ENCODE measurements at places on chromosomes 7 and 10.
A peak's percentile ranks its signal among the peaks of the same experiment; 100 is the strongest.

DNA sequence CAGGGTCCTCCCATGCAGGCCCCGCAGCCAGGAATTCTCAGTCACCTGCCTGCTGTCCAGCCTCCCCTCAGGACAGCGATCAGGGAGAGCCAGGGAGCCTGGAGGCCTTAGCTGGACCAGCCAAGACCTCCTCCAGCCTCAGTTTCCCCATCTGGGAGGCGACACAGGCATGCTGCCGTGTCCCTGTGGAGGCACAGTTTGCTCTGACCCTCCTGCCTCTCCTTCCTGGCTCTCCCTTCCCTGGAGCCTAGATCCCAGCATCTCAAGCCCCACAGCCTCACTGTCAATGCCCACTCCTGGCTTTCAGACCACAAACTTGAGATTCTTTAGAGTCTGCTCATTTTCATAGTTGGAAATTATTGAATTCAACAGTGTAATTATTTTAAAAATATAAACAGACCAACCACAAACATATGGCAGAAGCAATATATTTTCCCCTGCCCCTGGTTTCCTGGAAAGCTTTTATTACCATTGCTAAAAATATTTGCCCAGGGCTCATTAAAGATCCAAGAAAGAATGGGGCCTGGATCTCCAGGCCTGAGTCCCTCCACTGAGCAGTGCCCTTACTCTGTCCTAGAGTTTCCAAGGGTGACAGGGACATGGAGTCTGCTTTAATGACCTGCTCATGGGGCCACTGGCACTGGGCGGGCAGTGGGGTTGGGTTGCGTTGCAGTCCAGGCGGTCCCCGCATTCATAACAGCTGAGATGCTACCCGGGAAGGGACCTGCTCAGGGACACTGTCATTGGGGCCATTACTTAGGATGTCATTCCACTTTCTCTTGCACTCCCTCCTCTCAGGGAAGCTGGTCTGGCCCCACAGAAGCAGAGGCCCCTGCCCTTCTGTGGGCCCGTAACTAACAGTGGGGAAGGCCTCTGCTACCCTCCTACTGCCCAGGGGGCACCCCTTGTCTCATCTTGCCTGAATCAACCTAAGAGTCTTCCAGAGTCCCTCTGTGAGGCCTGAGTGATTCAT, 81.6 kb upstream of the CHST15 start:
- no peak for DNase-seq

DNA sequence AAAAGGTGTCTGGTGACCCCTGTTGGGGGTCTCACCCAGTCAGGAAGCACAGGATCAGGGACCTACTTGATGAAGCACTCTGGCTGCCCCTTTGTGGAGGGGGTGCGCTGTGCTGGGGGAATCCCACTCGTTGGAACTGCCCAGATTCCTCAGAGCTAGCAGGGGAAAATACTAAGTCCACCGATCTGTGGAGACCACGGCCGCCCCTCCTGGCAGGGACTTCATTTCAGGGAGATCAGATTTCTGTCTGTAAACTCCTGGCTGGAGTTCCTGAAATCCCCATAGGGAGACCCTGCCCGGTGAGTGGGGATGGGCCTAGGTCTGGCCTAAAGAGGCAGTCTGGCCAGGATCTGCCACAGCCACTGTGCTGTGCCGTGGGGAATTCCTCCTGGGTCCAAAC, 79.3 kb upstream of the ADCY1 start:
- DNase-seq = no peak

GRCh38 chr7:99928994-99929729, at the start of gene GJC3:
Gene GJC3, minus strand, starts transcription at chr7:99929620. Its CDS starts 0 bp downstream, at chr7:99929620.
- peak; percentile 60 for DNase-seq

DNA sequence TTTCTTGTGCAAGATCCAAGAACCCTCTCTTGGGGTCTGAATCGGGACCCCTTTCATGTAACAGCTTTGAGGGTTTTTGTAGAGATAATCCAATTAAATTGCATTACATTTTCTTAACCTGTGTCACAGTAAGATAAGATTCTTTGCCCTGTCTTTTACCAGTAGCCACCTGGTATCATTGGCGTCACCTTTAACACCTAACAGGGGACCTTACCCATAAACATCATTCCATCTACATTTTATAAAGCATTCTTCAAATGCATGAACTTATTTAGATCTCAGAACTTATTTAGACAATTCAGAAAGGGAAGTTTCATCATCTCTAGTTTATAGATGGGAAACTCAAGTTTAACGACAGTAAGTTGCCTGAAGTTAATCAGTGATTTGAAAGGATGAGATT, 106.4 kb upstream of the KLF6 start:
- no peak for DNase-seq

- no peak for DNase-seq
These were observed 60.5 kb downstream of the RSU1 start for GRCh38 chr10:16756561-16757221.

DNA sequence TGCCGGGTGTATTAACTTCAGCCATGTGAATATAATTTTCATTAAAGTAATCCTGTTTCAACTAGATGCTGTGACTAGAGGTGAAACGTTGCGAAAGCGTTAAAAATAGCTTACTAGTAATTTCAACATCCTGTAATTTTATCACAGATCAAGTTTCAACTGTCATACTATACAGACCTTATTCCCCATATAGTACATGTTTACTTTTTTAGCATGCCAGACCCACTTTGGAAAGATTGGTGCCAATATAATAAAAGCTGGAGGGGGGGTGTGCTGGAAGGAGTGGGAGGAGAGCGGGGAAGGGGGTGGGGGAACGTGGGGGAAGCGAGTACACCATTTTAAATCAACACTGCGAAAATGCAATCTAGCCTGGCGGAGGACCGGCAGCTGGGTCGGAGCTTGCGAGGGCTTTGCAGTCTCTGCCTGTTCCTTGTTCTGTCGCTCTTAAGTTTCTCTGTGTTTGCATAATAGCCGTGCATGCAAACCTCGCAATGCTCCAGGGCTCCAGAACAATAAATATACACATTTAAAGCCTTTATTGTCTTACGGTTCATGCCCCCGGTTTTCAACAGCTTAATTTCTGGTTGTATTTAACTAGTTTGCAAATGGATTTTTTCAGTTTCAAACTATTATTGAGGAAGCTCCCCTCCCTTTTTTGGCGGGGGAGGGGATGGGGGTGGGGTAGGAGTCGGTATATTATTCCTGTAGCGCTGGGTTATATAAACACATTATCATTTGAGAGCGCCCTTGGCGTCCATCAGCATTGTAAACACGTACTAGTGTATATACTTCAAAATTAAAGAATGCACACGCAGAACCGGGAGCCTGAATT, 1.3 kb upstream of the ARID5B start:
- peak; percentile 85 for DNase-seq

DNA sequence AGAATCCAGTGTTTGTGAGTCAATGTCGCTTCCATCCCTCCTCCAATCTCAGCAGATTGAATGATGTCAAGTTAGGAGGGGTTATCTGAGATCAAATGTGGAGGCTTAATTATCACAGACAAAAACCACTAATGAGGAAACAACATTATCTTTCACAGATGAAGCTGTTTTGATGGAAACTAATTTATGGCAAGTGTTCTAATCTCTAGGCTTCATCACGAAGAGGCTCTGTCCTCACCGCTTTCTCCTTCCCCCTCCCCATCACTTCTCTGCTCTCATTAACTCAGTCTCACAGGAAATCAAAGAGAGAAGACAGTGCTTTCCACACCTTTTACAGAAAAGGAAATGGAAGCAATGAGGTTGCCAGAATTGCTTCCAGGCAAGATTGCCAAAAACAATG, 283.7 kb downstream of the BMPER start:
- peak; percentile 15 for DNase-seq

DNA sequence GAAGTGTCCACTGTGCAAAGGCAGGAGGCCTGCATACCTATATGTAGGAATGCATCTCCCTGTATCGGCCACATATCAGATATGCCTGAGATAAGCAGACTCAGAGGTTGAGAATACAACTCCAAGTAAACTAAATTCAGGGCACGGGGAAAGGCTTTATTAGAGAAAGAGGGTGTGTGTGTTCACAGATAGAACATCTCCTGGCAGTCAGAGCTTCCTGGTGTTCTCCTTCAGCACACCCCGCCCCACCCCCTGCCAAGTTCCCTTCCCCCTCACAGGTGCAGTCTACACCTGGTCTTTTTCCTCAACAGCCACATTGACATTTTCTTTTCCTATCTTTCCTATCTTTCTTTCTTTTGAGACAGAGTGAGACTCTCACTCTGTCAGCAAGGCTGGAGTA, 17.1 kb downstream of the GBX1 start:
- DNase-seq = no peak

DNA sequence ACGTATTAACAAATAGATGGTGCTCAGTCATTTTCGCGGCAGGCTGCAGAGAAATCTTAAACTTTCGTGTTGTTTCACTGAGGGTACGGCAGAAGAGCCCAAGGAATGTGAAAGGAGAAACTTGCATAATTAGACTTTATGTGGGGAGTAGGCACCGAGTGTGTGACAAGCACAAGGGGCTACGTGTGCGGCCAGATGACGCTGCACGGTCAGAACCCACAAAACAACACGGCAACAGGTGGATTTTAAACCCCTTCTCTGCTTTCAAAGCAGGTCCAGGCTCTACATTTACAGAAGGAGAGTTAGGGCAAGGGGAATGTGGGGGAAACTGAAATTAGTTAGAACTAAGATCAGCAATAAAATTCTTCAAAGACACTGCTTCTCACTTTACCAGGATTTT, 392 bp upstream of the UCN3 start:
- no peak for DNase-seq

- DNase-seq = peak; percentile 72
These were observed 485.0 kb upstream of the MGMT start for GRCh38 chr10:128981881-128982615.

GRCh38 chr10:123879606-123880257, 11.9 kb downstream of the CPXM2 start:
- DNase-seq = no peak

DNA sequence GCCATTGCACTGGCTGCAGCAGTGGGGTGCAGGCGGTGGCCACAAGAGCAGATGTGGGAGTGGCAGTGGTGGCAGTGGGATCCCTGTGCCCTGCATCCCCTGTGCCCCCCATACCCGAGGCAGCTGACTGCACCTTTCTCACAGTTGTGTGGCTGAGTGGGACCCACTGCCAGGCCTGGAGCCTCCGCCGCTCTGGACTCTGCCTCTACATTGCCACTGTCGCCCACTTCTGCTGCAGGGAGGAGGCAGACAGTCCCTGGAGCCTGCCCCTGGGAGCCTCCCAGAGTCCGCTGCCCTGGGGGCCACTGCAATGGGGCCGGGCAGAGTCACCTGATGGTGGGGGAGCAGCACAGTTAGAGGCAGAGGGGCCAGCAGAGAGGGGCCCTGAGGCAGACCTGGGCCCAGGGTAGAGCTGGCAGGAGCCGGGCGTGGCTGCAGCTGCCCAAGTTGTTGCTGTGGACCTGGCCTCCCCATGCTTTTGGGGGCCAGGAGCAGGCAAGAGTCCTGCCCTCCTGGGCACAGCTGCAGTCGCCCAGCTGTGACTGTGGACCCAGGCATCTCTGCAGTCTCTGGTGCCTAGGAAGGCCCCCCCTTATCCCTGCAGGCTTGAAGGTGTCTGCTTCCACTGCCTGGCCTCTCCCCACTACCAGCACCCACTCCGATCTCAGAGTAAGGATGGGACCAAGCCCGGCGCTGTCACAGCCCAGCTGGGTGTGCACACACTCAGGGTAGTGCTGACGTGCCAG, 22.2 kb downstream of the FAM241B start:
- DNase-seq = no peak

- DNase-seq = no peak
These were observed 171.7 kb downstream of the JAZF1 start for GRCh38 chr7:28008911-28009310.

DNA sequence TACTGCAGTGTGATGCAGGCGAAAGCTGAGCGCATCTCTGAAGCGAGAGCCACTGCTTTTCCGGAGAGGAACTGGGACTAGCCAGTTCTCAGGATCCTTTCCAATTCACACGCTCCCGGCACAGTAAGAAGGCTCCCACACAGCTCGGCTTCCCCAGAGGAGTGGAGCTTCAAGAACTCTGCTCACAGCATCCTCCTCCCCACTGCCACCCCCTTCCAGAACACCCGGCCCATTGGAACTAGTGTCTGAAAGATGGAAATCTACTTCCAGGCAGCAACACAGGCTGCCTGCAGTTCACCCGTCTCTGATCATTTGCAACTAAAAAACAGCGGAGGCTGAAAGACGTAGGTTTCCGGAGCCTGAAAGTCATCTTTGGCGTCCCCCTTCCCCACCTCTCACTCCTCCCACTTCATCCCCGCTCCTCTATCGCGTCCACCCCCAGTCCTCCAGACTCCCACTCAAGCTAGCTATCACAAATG, at the start of gene DGKB:
Gene DGKB, minus strand, starts transcription at position 163 of the 479 bp plus-strand sequence.
- DNase-seq = peak; percentile 79

GRCh38 chr7:135980665-135981180, 3.6 kb upstream of the MTPN start:
- DNase-seq = no peak

DNA sequence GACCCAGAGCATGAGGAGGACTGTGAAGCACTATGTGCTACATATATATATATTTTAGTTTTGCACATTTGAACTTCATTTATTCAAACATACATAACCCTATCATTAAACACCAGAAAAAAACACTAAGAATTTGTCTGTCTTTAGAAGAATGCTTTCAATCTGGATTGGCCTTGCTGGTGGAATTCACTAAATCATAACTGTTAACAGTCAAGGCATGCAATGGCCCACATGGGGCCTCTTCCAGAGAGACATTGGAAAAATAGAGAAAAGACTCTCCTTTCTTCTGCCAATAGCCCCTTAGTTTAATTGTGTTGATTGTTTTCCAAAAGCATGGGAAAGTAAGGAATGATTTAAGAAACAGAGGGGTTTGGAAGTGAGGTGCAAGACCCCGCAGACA, 77.9 kb downstream of the MRPL32 start:
- DNase-seq = peak; percentile 41

DNA sequence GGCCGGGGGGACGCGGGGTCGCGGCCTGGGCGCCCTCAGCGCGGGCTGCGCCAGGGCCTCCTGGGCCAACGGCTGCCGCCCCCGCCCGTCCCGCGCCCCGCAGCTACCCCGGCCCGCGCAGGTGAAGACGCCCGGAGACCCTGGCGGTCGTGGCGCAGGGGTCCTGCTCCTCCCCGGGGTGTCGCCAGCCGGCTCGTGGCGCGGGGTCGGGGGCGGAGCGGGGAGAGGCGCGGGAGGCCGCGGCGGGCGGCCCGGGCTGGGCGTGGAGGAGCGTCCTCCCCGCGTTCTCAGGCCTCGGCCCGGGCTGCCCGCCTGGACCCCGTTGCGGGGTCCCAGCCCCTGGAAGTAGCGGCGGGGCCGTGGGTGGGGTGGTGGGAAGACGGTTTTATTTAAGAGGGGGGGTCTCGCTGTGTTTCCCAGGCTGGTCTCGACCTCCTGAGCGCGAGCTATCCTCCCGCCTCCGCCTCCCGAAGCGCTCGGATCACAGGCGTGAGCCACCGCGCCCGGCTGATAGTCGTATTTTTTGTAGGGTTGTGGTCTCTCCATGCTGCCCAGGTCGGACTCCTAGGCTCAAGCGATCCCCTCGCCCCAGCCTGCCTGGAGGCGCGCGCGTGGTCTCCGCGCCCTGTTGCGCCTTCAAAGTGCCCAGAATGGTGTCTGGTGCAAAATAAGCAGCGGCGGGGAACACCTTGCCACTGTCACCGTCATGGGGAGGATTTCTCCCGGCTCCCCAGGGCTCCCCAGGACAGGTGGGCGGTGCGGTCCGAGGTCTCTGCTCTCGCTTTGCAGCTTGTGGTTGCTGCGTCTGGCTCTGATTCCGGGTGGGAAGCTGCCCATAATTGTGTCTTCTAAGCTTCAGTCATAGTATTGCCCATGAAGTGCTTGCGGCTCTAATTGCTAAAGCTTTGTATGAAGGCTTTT, 15.3 kb upstream of the SUN1 start:
- DNase-seq = no peak

Measured in muscle of leg (tissue), 16 donors.